Adipocyte (in vitro differentiated cells): ENCODE measurements at places on chromosomes 2 and 18.

GRCh38 chr2:101770726-101771125 lies 73.2 kb downstream of the MAP4K4 start:
- peak; percentile 57 for DNase-seq

DNA sequence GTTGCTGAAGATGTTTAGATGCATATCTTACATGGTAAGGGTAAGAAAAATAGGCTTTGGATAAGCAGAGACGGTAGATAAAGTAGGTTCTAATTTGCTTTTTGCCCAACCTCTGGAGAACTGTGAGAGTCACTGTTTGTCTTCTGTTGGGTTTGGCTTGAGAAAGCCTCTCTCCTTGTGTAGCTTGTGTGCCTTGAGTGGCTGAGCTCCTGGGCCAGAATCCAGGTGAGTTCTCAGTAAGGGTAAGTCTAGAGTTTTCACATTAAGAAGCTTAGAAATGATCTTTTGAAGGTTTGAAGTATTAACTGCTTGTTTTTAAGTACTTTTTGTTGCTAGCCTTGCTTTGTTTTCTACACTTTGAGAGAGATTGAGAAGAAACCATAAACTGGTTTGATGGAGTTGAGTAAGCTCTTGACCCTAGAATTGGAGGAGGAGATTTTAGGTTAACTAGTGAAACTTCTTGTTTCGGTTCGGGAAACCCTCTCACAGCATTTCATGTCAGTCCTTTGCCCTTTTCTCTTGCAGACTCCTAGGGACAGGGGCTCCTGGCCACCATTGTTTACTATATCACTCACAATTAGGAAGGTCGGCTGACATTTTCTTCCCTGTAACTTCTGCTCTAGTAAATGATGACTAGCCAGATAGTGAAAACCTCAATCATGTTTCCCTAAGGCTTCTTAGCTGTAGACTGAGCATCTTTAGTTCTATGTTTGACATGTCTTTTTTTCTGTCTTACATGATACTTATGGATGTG lies 26.0 kb downstream of the MAP4K4 start:
- no peak for DNase-seq

DNA sequence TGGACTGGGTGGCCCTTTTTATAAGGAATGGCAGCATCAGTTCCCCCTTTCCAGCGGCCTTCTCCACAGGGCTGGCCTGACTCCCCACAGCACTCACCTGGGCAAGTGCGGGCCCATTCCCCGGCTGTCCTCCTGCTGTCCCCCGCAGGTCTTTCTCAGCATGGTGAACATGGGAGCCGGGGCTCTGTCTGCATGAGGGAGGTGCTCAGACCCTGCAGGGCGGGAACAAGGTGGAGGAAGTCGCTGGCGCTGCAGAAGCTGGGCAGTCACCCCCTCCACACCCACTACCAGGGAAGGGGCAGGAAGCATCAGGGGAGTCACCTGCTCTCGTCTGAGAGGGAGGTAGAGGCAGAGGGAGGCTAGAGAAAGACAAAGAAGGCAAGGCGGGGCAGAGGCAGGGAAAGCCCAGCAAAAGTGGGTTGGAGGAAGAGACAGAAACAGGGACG lies 12.2 kb downstream of the HES6 start:
- DNase-seq: no peak

DNA sequence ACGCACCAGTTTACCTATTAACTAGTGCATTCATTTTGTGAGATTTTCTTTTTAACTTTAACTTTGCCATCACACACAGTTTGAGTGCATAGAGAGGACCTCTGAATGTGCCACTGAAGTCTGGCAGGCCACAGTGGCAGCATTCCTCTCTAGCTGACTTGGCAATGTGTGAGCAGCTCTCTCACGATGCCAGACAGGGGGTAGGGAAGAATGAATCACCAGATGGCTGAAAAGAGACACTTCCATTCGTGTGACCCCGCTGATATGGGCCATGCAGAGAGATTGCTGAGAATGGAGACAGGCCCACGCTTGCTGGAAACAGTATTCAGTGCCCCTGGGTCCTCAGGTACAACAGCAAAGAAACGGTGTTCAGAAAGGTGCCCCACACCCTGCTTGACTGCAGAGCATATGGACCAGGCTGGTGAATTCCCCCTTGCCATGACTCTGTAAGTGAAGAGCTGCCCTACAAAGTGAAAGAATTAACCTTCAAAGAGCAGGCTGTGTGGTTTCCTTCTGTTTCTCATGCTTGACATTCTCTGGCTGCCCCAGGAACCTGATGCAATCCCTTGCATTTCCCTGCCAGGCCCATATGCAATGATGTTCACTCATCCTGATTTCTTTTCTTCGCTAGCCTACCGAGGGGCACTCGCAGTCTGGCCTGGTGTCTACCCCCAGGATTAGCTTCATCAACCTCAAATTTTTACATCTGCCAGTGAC lies 236.1 kb downstream of the CDH20 start:
- DNase-seq: peak; percentile 86

DNA sequence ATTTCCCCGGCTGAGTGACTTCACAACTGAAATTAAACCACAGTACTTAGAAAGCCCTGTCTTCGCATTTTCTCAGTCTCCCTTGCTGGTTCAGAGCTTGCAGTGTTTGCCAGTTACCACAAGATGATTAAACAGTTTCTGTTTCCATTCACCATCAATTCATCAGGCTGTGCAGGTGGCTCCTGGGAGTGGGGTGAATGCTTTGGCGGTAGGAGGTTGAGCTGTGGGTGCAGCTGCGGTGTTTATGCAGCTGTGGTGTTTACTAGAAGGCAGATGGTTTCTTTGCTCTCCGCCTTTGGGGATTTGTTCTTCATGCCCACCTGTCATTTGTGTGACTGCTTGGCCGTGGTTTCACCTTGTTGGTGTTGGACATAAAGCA lies 16.1 kb downstream of the ACOXL start:
- no peak for DNase-seq

GRCh38 chr2:30601375-30601774 lies 154.3 kb downstream of the LCLAT1 start:
- DNase-seq: no peak

- DNase-seq: no peak
Observed at GRCh38 chr18:67636597-67637385, 120.3 kb upstream of the DSEL start.

GRCh38 chr2:18119883-18120282 lies 241.4 kb downstream of the KCNS3 start:
- peak; percentile 91 for DNase-seq

GRCh38 chr2:43540021-43540779 lies 55.6 kb downstream of the THADA start:
- peak; percentile 94 for DNase-seq

GRCh38 chr2:229601396-229601795 lies 113.0 kb downstream of the DNER start:
- no peak for DNase-seq

DNA sequence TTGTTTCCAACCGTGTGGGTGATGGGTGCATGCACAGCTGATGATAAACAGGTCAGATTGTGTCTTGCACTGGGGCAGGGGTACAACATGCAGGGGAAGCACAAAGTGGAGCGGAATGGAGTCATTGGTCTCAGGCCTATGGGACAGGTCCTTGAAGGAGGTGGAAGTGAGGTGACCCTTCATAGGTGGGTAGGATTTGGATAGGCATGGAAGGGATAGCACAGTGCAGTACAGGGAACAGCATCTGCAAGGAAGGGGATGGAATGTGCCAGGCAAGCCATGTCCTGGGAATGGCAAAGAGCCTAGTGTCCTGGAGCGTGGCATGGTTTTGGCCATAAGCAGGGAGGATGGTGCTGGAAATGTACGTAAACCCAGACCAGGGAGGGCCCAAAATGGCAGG lies 143.9 kb downstream of the CAPN13 start:
- no peak for DNase-seq

DNA sequence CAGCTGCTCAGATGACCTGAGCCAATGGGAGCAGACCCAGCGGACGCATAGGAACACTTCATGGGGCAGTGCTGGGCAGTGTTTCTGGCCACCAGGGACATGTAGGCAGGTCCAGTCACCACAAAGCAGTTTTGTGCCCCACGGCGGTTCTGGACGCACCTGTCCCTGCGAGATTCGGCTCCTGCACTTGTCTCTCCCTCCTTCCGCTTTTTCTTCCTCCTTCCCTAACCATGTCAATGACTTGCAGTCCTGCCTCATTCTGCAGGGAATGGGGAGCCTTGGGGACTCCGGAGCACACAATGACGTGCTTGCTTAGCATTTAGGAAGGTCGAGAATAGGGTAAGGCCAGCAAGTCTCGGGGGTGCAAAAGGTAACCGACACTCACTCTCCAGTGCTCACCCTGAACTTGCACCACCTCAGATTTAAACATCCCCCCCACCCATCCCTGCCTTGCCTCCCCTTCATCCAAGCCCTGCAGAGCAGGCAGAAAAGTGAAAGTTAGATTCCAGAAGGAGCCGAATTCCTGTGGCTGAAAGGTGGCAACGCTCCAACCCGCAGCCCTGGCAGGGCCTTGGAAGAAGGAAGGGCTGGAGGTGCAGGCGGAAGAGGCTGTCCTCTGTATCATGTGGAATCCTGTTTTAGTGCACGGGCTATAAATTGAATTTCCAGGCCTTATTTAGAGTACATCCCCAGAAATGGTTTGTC lies 40.5 kb upstream of the ATG16L1 start:
- DNase-seq: peak; percentile 90

GRCh38 chr2:127115471-127116199 lies 8.7 kb upstream of the BIN1 start:
- no peak for DNase-seq

- no peak for DNase-seq
Observed at GRCh38 chr2:111957872-111958354, 59.5 kb downstream of the MERTK start.

DNA sequence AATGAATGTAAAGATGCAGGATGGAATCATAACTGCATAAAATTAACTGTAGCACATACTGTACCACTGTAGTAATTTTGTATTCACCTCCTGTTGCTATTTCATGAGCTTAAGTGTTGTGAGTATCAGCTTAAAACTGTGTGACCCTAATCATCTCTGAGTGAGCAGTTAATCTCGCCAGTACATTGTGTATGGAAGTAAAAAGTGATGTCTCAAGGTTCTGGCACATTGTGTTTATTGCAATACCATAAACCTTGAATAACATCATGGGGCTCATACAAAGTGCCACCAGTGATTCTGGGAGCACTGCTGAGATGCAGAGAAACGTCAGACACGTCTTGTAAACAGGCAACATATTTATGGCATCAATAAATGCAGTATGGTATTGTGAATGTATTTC lies 124.5 kb downstream of the PMAIP1 start:
- no peak for DNase-seq

DNA sequence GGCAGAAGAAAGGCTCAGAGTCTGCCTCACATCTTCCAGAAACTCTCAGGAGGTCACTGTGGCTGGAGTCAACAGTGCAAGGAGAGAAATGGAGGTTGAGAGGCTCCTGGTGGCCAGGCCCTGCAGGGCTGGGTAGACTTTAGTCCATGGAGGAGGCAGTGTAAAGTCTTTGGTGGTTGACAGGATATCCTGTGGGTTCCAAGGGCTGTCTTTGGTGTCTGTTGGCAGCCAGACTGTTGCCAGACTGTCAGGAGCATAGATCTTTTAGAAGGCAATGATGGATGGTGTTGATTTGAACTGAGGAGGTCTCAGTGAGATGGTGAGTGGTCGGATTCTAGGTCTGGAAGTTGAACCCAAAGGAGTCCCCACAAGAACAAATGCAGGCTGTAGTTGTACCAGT lies 45.0 kb upstream of the SKOR2 start:
- no peak for DNase-seq

DNA sequence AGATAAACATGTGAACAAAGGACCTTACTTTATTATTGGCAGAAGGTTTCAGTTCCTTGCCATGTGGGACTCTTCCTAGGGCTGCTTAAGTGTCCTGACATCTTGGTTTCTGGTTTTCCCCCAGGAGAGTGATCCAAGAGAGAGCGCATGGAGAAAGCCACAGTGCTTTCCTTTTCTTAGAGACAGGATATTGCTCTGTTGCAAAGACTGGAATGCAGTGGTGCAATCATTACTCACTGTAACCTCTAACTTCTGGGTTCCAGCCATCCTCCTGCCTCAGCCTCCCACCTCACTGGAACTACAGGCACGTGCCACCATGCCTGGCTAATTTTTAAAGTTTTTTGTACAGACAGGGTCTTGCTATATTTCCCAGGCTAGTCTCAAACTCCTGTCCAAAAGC lies 38.1 kb upstream of the TCF7L1 start:
- no peak for DNase-seq

- no peak for DNase-seq
Observed at GRCh38 chr2:27251766-27252165, 11.1 kb downstream of the SLC30A3 start.

DNA sequence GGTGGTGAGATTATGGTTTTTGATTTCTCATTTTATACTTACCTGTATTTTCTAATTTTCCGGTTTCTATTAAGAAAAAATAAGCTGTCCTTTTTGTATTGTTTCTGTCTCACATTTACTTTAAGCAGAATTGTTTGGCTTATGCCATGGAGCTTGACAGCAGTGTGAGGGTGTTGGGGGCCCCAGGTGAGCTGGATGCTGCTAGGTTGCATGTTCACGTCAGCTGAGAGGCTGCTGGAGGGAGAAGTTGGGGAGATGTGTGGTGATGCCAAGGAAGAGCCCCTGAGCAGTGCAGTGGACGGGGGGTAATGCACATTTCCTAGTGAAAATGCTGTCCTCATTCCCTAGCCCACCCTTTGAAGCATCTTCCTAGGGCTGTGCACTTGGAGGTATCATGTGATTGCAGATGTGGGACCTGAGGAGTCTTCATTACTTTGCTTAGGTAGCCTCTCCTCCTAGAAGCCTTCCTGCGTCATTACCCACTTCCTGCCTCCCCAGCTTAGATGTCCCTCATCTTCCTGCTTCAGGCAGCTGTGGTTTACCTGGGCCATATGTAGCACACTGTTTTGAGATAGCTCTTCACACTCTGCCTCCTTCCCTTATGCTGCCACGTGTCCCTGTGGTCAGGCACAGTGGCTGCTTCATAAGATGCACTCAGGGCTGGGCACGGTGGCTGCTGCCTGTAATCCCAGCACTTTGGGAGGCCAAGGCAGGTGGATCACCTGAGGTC lies 16.2 kb downstream of the ATG16L1 start:
- no peak for DNase-seq
